Activated CD8-positive, alpha-beta memory T cell treated with anti-CD3 and anti-CD28 coated beads for 4 hours (primary cell): ENCODE measurements at places on chromosomes 11 and 22.

- no peak for DNase-seq
Observed at GRCh38 chr22:27146866-27147633, 489.7 kb downstream of the MIAT start.

GRCh38 chr11:786235-787083 lies 3.4 kb downstream of the CEND1 start:
- no peak for DNase-seq

DNA sequence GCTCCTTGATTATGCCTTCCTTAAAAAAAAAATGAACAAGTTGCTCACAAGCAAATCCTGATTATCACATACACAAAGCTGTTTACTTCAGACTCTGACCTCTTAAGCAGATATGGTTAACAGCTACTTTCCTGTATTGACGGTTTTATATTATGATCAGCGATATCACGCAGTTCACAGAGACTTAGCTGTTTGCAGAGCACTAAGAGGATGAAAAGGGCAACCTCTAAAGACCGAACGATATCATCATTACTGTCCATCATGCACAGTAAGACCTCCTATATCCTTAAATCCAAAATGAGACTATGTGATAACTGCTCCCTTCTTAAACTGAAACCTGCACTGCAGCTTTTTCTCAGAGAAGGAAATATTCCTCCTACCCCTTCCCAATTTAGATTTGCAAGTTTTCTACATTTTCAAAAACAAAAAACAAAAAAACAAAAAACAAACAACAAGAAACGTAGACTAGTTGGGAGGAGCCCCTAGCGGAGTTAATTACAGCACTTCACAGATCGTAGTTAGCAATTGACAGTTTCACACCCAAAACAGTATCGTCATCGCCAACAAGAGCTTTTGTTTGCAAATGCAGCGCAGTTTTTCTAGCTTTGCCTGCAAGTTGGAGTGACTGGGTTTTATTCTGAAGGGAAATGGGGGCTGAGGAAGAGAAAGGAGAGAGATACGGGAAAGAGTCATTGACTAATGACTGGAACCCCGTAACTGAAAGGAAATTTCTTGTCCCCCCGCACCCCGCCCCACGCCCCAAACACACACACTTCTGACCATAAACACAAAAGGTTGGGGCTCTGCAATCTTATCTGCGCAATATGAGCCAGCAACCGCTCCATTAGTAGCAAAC lies 1.2 kb downstream of the DDX6 start:
- no peak for DNase-seq

GRCh38 chr11:10543782-10544181 lies 2.8 kb upstream of the RNF141 start:
- no peak for DNase-seq

DNA sequence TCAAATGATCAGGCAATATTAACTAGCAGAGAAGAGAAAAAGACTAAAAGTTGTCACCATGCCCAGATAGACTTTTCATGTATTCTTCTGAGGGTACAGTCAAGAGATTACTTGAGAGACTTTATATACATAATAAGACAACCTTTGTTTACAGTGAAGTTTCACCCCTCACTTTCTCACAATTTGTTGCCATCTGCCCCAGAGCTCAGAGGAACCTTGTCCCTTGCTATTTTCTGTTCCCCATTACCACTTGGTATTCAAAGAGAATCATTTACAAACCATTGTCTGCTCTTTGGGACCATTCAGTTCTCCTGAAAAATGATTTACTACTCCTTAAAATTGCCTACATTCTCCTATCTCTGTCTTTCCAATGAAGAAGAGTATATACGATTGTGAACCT lies 544.6 kb downstream of the CNTN5 start:
- DNase-seq, result no peak

- DNase-seq, result no peak
Observed at GRCh38 chr22:48926136-48926535, 901.5 kb downstream of the BRD1 start.

GRCh38 chr11:98725471-98725870 lies 295.3 kb upstream of the CNTN5 start:
- DNase-seq, result no peak

- no peak for DNase-seq
Observed at GRCh38 chr11:79182794-79183193, 258.0 kb downstream of the TENM4 start.

DNA sequence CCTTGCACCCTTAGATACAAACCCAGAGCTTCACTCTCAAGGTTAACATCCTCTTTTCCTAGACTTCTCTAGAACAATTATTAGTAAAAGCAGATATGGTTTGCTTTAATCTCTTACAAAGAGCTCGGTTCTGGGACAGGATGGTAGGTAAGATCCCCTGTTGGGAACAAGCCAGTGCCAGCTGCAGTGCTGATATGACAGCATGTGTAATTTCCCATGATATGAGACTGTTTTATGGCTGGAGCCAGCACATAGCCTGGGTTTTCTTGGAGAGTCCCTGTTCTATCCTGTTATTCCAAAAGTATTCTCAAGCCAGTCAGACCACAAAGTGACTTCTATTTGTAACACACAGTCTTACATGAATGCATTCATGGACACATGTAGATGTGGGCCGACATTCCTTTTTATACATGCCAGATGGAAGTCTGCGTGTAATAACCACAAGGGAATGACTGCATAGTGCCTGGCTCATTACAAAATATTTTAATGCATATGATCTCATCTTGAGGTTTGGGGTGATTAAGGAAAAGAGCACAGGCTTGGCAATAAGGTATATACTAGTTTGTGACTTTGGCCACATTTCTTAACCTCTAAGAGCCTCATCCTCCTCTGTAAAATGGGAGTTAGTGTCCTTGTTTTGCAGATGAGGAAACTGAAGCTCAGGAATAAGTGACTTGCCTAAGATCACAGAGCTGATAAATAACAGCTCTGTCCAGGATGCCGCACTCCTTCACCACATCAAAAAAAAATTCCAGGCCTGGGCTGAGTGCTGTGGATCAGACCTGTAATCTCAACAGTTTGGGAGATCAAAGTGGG lies 21.8 kb downstream of the CLMP start:
- no peak for DNase-seq

GRCh38 chr22:28405588-28405987 lies 274.1 kb downstream of the TTC28 start:
- no peak for DNase-seq
